T-cell (primary cell): ENCODE measurements at places on chromosomes 11 and 22. TPM values are rescaled to one million over a fixed set of nuclear protein-coding genes. Genes with fewer than 3 reads are reported as not detected.

The MS4A2 gene
- total RNA-seq: 0.19 TPM

GRCh38 chr11:105862736-105863367 lies 159.2 kb downstream of the MSANTD4 start:
- DNase-seq: no peak
- H3K4me3 ChIP-seq: no peak overlapping the region
- no peaks in the 10 kb centered on the region for H3K36me3 ChIP-seq
- no peak overlapping the region for H3K27ac ChIP-seq
- no peaks in the 10 kb centered on the region for H3K4me1 ChIP-seq

GRCh38 chr11:7219491-7219890 lies 32.2 kb upstream of the SYT9 start:
- H3K27me3 ChIP-seq: no peaks in the 10 kb centered on the region
- H3K36me3 ChIP-seq: no peaks in the 10 kb centered on the region
- DNase-seq: no peak
- H3K27ac ChIP-seq: no peak overlapping the region
- no peak overlapping the region for H3K4me3 ChIP-seq

- no peak for DNase-seq
- H3K36me3 ChIP-seq: no peaks in the 10 kb centered on the region
- peak overlapping the region; percentile 67 for H3K4me3 ChIP-seq
- H3K27me3 ChIP-seq: peaks cover 41% of the 10 kb centered on the region
- peaks cover 3% of the 10 kb centered on the region for H3K4me1 ChIP-seq
- H3K27ac ChIP-seq: no peak overlapping the region
Measured at GRCh38 chr22:18023509-18024275, 669 bp downstream of the MICAL3 start.

DNA sequence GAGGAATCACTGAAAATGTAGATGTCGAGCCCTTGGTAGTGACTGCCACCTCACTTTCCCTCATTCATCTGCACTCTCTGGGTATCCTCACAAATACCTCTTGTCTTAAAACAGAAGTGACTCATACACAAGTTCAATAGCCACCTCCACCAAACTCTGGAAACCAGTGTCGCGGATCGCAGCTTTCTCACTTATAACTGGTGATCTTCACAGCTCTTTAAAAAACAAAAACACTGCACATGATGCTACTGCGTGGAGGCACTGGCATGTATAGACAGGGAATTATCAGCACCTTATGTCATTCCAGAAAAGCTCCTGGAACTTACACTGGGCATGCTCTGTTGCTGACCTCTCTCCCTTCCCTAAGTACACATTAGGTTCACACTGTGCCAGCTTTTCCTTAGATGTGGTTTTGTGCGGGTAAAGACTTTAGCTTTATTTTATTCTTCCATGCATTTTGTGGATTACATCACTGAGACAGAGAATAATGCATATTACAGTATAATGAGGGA lies 425.5 kb upstream of the CADM1 start:
- H3K4me1 ChIP-seq: no peaks in the 10 kb centered on the region
- DNase-seq: no peak
- H3K27ac ChIP-seq: no peak overlapping the region
- H3K4me3 ChIP-seq: no peak overlapping the region
- H3K36me3 ChIP-seq: no peaks in the 10 kb centered on the region
